ENCODE measurements at places on chromosomes 6 and 20. TPM values are rescaled to one million over a fixed set of nuclear protein-coding genes. Genes with fewer than 3 reads are reported as not detected.

The TTPAL gene
- 8.2 TPM for total RNA-seq

DNA sequence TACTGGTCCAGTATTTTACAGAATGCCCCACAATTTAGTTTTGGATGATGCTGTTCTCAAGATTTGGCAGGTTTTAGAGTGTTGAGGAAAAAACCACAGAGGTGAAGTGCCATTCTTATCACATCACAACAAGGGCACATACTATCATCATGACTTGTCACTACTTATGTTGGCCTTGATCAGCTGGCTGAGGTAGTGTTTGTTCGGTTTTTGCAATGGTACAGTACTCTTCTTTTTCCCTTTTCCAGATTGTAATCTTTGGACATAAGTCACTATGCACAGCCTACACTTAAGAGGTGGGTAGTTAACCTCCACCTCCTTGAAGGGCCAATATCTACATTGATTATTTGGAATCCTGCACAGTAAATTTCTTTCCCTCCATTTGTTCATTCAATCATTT is 8.8 kb downstream of the TENT5A start:
- H3K27me3 ChIP-seq = no peaks in the 10 kb centered on the region
- peaks cover 4% of the 10 kb centered on the region for H3K4me1 ChIP-seq

The HEY2 gene
- total RNA-seq = not detected

The RNF5 gene
- total RNA-seq = 18.8 TPM

GRCh38 chr6:29814379-29815117 is 13.1 kb upstream of the HLA-G start:
- peaks cover 2% of the 10 kb centered on the region for H3K27me3 ChIP-seq
- no peak overlapping the region for H3K27ac ChIP-seq
- H3K4me3 ChIP-seq = no peak overlapping the region
- DNase-seq = no peak

DNA sequence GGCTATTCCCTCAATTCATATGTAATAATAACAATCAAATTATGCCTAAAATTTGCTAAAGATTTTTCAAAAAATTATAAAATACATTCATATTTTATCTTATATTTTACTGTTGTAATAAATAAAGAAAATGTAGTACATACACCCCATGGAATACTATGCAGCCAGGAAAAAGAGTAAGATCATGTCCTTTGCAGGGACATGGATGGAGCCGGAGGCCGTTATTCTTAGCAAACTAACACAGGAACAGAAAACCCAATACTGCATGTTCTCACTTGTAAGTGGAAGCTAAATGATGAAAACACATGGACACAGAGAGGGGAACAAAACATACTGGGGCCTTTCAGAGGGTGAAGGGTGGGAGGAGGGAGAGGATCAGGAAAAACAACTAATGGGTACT is 584.2 kb upstream of the MMS22L start:
- no peaks in the 10 kb centered on the region for H3K27me3 ChIP-seq
- no peaks in the 10 kb centered on the region for H3K36me3 ChIP-seq
- DNase-seq = no peak
- H3K4me1 ChIP-seq = no peaks in the 10 kb centered on the region

The NPEPL1 gene
- total RNA-seq = 6.3 TPM

The SOX4 gene
- total RNA-seq = 6.4 TPM

The FNDC11 gene
- total RNA-seq = 0.28 TPM

The ULBP1 gene
- total RNA-seq = 0.56 TPM

DNA sequence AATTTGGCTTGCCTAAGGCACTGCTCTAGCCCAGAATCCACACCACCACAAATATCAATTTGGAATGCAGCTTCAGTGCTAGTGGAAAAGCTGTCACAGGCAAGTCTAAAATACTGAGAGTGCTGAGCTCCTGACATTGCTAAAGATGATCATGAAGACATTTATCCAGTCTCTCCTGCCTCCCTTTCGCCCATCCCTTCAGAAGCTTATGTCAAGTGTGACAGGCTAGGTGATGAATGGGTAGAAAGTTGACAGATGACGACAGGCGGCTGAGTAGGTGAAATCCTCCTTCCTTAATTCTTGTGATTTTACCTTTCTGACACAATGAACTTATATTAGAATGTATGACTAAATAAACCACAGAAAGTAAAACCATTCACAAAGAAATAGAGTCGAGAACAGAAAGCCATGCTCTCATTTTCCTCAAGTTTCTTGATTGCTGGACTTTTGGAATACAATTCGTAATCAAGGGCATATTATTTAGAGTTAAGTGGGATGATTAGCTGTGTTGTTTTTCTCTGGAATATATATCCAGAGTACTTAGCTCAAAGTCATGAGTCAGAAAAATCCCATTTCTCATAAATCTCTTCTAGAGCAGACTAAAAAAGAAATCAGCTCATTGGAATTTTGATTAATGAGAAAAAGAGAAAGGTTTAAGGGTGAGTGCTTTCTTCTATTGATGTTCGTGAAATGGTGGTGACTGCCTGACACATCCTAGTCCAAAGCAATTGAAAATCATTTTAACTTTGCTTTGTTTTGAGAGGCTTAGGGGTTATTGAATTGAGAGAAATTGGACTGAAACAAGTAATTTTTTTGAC is 1228.2 kb upstream of the CITED2 start:
- H3K27me3 ChIP-seq = no peaks in the 10 kb centered on the region
- peak overlapping the region; percentile 34 for H3K27ac ChIP-seq
- no peak overlapping the region for H3K4me3 ChIP-seq
- no peak for DNase-seq
- peaks cover 9% of the 10 kb centered on the region for H3K4me1 ChIP-seq

- no peak overlapping the region for H3K4me3 ChIP-seq
- no peaks in the 10 kb centered on the region for H3K4me1 ChIP-seq
- H3K27ac ChIP-seq = no peak overlapping the region
- no peaks in the 10 kb centered on the region for H3K36me3 ChIP-seq
Measured at GRCh38 chr20:48234951-48235350, 449.7 kb upstream of the SULF2 start.

The DNAH8 gene
- total RNA-seq = under 0.01 TPM

The TBXT gene
- total RNA-seq = not detected

- no peak overlapping the region for H3K4me3 ChIP-seq
- peak; percentile 35 for DNase-seq
- peaks cover 2% of the 10 kb centered on the region for H3K4me1 ChIP-seq
- no peak overlapping the region for H3K27ac ChIP-seq
- H3K27me3 ChIP-seq = no peaks in the 10 kb centered on the region
Measured at GRCh38 chr6:18352001-18352400, 35.1 kb upstream of the RNF144B start.

- no peak for DNase-seq
- peaks cover 10% of the 10 kb centered on the region for H3K4me1 ChIP-seq
- H3K36me3 ChIP-seq = peaks cover 18% of the 10 kb centered on the region
- peak overlapping the region; percentile 0 for H3K27ac ChIP-seq
Measured at GRCh38 chr20:25222461-25223178, 25.3 kb upstream of the PYGB start.

GRCh38 chr6:115898246-115898645 is 162.4 kb downstream of the FRK start:
- no peak for DNase-seq
- no peak overlapping the region for H3K27ac ChIP-seq
- H3K27me3 ChIP-seq = no peaks in the 10 kb centered on the region
- no peak overlapping the region for H3K4me3 ChIP-seq
